ENCODE measurements at places on chromosomes 3 and 15.

GRCh38 chr3:25291481-25291905, 136.6 kb upstream of the RARB start:
- DNase-seq, result no peak

DNA sequence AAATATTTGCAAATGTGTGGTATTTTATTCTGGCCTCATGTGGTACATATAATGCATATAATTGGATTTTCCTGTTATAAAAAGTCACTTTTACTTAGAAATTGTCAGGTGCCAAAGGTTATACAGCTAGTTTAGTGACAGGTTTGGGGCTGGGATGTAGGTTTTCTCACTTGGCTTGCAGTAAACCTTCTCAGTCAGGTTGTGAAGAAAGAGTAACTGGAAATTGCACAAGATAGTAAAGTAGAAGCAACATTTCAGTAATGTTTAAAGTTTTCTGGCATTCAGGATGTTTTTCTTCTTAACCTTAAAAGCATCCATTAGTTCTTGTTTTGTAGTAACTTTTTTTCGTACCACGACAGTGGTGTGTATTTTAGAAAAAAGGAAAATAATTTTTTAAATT, 53.9 kb downstream of the MEF2A start:
- no peak for DNase-seq

GRCh38 chr15:75578948-75579920, at the start of gene PTPN9:
TSS of gene PTPN9 (minus strand) at chr15:75579315. CDS start at chr15:75578776, 539 bp downstream.
- DNase-seq, result peak; percentile 65

DNA sequence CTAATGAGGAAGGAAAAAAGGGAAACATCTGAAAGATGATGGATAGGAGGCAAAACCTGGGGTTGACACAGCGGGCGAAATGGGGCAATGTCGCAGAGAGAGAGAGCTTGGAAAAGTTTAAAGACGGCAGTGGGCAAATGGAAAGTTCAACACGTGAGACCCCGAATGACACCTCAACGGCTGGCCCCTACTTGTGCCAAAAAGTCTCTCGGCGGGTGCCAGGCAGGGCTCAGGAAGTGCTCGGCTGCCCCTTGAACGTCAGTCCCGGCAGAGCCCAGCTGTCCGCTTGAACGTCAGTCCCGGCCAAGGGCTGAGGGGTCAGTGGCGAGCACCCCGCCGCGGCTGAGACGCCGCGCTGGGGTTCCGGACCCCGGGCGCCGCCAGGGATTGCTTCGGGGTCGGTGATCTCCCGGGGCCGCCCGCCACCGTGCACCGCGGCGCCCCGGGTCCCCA, 658 bp downstream of the EOGT start:
- peak; percentile 4 for DNase-seq

DNA sequence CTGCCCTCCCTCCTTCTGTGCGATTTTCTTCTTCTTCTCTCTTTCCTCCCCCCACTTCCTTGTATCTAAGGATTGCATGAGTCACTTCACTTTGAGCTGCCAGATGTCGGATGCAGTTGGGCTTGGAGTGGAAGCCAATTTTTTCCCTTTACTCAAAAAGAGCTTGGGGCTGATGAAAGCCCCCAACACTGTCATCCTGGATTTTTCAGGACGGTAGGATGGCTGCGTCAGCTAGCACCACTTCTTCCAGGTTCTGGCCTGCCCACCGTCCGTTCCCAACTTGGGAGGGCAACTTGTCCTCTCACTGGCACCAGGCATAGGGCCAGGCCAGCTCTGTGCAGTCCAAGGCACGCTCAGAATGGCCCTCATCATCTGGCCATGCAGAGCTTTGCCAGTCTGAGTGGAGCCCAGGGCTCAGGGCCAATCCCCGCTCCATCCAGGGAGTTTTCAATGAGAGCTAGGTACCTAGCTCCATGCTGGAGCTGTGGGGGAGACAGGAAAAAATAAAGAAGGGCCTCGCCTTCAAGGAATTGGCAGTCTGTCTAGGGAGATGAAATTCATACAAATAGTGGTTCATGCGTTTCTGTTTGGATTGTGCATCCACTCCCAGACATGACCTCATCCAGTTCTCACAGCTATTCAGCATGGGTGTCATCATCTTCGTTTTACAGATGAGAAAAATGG, 47.7 kb upstream of the INSYN1 start:
- DNase-seq, result peak; percentile 46

- no peak for DNase-seq
Observed at GRCh38 chr3:27578032-27578431, 93.8 kb upstream of the SLC4A7 start.

- DNase-seq, result no peak
Observed at GRCh38 chr3:179801856-179802255, 149.0 kb downstream of the USP13 start.

DNA sequence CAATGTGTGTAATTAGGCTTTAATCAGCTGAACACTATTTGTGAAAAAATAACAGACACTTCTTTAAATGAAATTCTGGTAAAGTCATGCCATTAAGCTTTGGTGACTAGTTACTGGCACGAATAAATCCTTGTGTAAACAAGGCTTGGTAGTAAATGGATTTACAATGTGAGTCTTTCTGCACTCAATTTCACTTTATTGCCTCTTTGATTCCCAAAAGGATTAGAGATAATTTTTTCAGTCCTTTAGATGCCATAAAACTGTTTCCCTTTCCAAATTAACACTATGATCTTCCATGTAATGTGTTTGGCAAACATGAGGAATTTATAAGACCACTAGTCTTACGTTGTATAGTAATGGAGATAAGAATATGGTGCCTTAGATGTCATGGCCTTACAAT, 339.5 kb upstream of the DNAJC19 start:
- DNase-seq, result peak; percentile 13

DNA sequence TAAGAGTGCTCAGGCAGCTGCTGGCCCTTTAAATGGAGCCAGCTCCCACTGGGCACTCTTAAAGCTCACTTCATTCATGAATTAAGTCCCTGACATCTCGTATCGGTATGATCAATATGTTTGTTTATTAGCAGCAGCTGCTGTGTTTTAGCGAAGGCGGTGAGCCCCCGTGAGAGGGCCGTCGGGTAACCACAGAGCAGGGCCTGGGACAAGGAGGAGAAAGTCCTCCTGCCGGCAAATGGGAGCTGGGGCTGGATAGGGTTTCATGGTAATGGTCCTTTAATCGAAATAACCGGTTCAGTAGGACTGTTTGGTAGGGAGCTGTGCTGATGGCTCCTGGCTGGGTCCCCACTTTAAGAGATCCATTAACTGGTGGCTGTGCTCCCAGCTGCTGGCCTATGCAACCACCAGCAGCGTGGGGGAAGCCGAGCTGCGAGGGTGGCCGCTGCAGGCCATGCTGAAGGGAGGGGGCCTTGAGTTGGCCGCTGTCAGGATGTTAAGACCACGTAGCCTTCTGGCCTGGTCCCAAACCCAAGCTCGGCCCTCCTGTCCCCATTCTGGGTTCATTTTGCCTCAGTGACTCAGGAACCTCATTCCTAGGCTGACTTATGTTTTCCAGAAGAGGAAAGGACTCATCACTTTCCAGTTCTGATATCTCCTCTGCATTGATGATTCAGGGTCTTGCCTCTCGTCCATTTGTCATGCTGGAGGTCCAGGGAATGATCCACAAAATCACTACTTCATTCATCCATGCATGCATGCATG, 67.6 kb upstream of the NTRK3 start:
- DNase-seq, result no peak

DNA sequence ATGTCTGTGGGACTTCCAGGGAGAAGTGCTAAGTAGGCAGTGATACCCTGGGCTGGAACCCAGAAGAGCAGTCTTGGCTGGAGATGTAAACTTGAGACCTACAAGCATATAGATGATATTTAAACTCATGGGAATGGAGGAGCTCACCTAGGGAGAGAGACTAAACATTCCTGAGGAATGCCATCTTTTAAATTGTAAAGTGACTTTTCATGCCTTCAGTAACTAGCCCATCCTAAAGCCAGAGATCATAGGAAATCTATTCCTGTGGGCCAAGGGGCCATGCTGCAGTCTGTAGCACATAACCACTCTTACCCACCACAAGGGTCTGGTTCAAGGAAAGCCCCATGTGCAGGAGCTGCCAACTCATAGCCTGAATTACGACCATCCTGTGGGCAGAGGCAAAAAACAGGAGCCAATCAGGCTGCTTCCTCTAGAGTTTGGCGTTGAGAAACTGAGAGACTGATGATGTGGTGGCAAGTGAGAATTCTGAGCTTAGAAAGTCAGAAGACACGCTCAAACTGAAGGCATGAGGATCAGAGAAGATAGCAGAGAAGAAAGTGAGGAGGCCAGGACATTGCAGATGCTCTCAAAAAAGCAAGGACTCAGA, 37.5 kb downstream of the CTDSPL start:
- no peak for DNase-seq

DNA sequence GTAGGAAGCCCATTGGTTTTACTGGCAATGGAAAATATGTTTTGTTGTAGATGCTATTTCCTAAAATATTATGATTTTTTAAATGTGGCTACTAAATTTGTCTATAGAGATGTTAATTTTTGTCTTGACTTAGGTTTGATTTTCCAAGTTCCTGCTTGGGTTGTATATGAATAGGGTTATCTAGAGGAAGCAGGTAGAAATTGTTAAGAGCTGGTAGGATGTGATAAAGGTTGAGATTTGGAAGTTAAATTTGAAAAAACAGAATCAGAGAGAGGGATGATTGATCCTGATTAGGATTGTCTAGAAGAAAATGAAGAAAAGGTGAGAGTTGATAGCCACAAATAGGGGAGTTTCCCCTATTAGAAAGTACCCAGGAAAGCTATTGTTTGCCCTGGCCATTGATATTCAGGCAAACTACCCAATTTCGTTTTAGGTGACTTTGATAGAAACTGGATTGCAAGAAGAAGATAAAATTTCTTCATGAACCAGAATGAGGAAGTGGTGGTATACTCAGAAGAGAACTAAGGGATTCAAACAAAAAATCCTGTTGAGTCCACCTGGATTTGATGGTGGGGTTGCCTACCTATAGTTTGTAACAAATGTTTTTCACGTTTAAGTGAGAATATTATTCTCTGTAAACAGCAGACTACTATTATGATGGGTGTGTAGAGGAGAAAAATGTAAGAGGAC, 91.2 kb upstream of the PHLDB2 start:
- no peak for DNase-seq

- peak; percentile 29 for DNase-seq
Observed at GRCh38 chr3:100798012-100798411, 88.7 kb downstream of the TFG start.

DNA sequence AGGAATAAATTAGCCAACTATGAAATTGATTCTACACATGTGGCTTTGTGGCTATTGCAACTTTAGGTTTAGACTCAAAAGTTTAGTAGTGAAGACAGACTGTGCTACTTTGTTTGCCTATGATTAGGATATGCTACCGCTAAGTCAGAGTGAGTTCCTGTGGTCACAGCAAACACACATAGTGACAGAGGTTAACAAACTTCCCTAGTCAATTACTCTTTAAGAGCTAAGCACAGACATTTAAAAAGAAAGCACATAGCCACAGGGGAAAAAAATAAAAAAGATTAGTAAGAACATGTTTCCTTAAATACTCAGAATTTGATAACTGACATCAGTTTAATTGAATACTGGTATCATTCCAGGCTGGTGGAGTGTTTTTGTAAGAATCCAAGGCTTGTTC, 207.1 kb downstream of the GBE1 start:
- peak; percentile 58 for DNase-seq

DNA sequence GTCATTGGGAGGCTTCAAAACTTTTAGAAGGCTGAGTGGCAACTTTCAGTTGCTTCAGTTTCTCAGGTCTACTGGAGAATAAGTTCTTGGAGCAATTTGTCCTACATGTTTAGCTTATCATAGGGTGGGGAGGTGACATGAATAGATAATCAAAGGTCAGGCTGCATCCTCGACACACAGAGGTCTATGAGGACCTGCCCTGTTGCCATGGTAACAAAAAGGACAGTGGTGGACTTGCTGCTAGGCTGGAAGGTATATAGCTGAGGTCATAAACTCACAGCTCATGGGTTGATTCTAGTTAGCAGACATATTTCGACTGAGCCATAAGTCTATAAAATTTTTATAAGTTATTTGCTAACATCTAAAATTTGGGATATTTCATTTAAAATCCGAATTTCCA, 267.0 kb downstream of the THRB start:
- DNase-seq, result no peak

Data from PC-3 (cell line).